Glomerular endothelial cell (primary cell): ENCODE measurements at places on chromosomes 12 and 14.

DNA sequence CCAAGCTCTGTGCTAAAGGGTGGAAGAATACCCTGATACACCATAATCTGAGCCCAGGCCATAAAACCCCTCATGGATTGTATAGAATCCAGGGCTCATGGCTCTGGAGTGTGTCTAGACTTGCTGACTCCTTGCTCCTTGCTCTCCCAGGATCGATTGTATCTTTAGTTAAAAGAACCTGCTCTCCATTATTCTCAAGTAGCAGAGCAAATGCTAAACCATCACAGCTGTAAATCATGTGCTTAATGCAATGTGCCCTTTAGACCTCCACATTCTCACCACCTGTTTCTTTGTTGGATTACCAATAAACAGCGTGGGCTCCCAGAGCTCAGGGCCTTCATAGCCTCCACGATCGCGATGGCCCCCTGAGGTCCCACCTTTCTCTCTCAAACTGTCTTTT lies 411.6 kb upstream of the FBXO33 start:
- DNase-seq = no peak

GRCh38 chr14:87171141-87171540 lies 821.8 kb downstream of the GALC start:
- DNase-seq = no peak

GRCh38 chr12:117699118-117699517 lies 269.7 kb downstream of the KSR2 start:
- no peak for DNase-seq

GRCh38 chr12:33357181-33357580 lies 82.4 kb downstream of the SYT10 start:
- DNase-seq = no peak

DNA sequence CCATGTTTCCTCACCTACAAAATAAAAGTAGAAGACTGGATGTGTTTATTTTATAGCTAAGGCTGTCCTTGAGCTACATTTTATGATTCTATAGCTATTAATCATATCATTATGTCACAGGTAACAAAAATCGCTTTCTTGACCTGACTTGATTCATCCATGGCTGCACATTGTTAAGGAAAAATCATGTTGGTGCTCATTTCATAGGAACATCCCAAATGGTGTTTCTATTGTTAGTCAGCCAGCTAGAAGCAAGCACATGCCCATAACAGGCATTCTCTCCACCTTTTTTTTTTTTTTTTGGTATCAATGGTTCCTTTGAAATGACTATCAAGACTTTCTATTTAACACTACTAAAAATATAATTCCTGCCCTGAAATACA lies 45.3 kb upstream of the PTHLH start:
- no peak for DNase-seq

DNA sequence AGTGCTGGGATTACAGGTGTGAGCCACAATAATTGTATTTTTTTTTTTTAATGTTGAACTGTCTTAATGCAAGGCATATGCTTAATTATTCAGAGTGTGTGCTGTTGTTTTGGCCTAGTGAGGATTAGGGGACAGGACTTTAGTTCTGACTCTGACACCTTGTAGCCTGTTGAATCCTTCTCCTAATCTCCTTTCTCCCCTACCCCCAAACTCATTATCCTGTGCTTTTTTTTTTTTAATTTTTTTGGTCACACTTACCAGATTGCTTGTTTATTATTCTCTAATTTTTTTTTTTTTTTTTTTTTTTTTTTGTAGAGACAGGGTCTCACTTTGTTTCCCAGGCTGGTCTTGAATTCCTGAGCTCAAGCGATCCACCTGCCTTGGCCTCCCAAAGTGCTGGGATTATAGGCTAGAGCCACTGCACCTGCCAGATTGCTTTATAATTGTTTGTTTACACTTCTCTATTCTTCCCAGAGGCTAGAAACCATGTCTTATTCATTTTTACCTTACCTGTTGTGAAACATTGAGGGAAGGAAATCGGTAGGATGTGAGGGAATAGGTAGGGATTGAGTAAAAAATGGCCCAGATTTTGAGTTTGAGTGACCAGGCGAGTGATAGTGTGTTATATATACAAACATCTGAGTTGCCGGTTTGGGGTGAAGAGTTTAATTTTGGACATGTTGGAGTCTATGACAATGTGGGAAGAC lies 32.2 kb downstream of the DIP2B start:
- no peak for DNase-seq

GRCh38 chr14:31886156-31886835 lies 190.8 kb upstream of the ARHGAP5 start:
- no peak for DNase-seq

GRCh38 chr14:73696466-73697400 lies 17.5 kb downstream of the PNMA1 start:
- DNase-seq = no peak

DNA sequence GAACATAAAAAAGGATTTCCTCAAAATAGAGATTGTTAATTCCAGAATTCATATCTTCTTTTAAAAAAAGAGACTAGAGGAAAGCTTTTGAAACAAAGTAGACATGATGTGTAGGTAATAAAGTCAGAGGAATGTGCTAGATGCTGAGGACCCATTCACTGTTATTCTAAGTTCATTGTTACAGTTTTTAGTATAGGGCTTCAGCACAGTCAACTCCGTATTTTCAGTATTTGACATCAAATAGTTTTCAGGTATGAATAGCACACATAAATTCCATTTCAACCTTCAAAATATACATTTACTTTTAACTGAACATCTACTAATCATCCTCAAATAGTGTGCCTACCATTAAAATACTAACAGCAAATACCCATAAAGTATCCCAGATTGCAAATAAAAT lies 227.8 kb downstream of the EPS8 start:
- no peak for DNase-seq

GRCh38 chr14:51095854-51096823 lies 1.2 kb upstream of the TRIM9 start:
- no peak for DNase-seq

DNA sequence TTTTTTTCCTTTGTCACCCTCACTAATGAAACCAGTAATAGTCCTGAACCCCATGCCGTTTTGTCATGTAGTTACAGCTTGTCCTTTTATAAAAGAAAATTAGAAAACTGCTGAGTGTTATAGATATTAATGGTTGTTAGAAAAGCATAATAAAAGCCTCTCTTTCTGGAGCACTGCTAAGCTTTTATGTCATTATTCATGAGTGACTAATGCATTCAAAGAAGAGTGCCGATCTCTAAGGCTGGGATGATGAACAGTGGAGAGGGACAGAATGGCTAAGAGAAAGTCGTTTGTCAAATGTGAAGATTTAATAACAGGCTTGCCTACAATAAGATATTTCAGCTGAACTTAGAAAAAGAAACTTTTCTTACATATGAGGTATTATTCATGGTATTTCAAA lies 121.6 kb downstream of the MGAT4C start:
- no peak for DNase-seq

- DNase-seq = no peak
Observed at GRCh38 chr14:103354141-103354540, 20.1 kb downstream of the EIF5 start.

- DNase-seq = no peak
Observed at GRCh38 chr14:61145034-61145902, 135.9 kb downstream of the TMEM30B start.

GRCh38 chr14:31895646-31896045 lies 181.5 kb upstream of the ARHGAP5 start:
- no peak for DNase-seq

GRCh38 chr14:51304941-51305340 lies 64.9 kb downstream of the TMX1 start:
- DNase-seq = no peak

- DNase-seq = no peak
Observed at GRCh38 chr14:21781543-21781942, 107.9 kb upstream of the OR4E1 start.

GRCh38 chr12:51593539-51593938 lies 2.5 kb downstream of the SCN8A start:
- peak; percentile 23 for DNase-seq

- DNase-seq = no peak
Observed at GRCh38 chr14:31219169-31219568, 11.6 kb upstream of the HECTD1 start.

DNA sequence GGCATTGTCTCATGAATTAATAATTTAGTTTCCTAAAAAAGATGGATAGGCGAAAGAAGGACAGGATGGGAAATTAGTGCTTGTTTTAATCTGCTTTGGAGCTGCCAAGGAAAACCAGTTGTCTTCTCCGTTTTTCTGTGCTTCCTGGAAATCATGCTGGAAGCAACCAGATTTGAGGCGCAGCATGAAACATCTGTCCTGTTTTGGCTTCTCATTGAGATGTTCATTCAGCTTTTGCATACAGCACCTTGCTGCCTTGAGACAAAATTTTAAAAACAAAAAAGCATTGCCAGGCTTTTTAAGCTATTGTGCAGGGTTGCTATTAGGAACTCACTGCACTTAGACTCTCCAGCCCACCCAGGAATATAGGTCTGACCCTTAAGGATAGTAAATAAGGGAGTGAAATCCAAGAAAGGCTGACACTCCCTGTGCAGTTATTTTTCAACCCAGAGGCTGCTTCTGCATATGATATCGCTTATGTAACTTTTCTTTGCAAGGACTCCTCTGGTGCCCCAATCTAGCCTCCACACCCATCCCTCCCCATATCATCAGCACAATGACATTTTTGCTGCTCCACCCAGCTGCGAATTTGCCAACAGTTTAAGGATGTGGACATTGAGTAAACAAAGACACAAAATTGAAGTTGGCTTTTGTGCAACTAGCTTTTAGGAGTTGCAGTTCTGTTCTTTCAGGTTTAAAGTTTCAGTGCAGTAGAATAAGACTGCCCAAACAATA lies 46.9 kb upstream of the MDM1 start:
- DNase-seq = no peak

- DNase-seq = no peak
Observed at GRCh38 chr12:27464220-27464554, 17.7 kb downstream of the SMCO2 start.

DNA sequence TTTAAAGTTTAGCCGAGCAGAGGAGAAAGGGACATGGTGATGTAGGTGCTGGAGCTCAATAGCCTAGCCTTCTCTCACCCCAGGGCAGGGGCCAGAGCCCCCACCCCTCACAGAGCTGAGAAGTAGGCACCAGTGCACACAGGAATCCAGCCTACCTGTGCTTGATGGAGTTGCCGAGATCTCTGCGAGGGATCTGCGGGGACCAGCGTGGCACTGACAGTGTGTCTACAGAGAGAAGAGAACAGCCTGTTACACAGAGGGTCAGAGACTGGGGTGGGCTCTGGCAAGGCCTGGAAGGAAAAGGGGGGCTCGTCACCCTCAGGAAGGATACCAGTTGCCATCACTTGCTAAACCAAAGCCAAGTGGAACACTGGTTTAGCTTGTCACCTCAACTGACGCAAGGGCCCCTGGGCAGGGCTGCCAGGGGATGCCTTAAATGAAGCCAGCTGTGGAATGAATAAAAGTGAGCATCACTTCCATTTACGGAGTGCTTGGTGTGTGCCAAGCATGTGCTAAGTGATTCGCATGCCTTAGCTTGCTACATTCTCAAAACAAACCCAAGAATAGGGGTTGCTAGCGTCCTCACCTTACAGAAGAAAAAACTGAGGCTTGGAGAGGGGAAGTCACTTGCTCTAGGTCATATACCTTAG lies 220.8 kb upstream of the NOS1 start:
- DNase-seq = no peak

- no peak for DNase-seq
Observed at GRCh38 chr14:87688524-87688923, 304.5 kb downstream of the GALC start.

GRCh38 chr14:84127495-84127894 lies 1402.4 kb upstream of the FLRT2 start:
- no peak for DNase-seq

- peak; percentile 52 for DNase-seq
Observed at GRCh38 chr14:38285962-38286361, 30.1 kb upstream of the CLEC14A start.

- DNase-seq = no peak
Observed at GRCh38 chr12:129101404-129101803, 248.1 kb downstream of the GLT1D1 start.

DNA sequence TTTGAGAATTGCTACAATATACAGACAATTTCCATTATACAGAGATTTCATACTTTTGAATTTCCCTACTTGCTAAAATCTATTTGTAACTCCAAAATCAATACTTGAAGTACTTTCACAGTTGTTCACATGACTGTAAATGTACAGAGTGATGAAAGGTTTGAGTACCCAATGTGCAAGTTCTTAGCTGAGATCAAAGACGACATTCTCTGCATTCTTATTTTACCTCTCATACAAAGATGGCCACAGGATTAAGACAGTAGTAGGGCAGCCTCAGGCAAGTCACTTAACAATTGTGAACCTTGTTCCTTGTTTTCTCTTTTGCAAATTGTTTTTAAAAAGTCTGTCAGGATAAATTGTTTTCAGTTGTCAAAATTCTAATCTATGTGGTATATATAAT lies 255.9 kb upstream of the KITLG start:
- DNase-seq = no peak

DNA sequence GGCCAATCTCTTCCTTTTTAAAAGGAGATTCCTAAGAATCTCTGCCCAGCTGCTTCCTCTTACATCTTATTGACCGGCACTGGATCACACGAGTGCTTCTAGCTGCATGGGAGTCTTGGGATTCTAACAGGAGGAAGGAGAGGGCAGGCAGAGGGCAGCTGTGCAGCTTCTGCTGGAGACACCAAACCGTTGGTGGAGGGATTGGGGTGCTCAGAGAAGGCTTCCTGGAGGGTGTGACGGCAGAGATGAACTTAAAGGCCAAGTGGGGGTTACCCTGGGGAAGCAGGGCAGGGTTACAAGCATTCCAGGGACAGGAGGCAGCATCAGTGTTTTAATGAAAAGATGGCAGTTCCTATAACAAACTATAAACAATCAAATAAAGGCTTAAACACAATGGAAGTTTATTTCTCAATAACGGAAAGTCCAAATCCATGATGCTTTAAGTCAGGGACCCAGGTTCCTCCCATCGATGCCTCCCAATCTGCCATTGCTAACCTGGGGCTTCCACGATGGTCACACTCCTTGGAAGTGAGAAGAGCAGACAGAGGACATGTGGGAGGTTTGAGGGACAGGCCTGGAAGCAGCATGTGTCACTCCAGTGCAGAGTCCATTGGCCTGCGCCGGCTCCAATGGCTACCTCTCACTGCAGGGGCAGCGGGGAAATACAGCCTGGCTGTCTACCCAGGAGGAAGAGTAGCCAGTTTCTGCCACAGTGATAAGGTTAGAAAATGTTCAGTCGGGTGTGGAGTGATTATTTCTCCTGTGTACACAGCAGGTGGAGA lies 53.1 kb upstream of the DDX11 start:
- DNase-seq = no peak

DNA sequence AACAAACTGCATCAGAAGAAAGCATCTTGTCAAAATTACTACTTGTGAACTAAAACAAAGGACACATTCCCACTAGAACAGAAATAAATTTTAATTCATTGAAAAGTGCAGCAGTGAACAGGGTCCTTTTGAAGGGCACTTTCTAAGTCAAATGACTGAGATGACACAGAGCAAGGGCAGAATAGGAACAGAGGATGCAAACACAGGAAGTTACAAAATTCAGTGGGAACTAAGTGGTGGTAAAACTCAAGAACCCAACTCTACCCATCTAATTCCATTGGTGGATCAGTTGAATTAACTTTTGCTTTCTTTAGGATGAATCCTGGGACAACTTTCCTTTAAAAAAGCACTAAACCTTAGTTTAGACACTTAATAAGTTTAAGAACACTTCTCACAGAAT lies 45.8 kb downstream of the GNS start:
- no peak for DNase-seq

- DNase-seq = no peak
Observed at GRCh38 chr12:123367511-123367910, 2.9 kb upstream of the SBNO1 start.

GRCh38 chr12:56237552-56237951 lies 7.7 kb downstream of the SLC39A5 start:
- no peak for DNase-seq

GRCh38 chr12:78439666-78440065 lies 424.9 kb upstream of the SYT1 start:
- no peak for DNase-seq

- DNase-seq = no peak
Observed at GRCh38 chr12:1974812-1975211, 29.4 kb downstream of the DCP1B start.
